ENCODE measurements at places on chromosomes 5 and 9. TPM values are rescaled to one million over a fixed set of nuclear protein-coding genes. Genes with fewer than 3 reads are reported as not detected.

DNA sequence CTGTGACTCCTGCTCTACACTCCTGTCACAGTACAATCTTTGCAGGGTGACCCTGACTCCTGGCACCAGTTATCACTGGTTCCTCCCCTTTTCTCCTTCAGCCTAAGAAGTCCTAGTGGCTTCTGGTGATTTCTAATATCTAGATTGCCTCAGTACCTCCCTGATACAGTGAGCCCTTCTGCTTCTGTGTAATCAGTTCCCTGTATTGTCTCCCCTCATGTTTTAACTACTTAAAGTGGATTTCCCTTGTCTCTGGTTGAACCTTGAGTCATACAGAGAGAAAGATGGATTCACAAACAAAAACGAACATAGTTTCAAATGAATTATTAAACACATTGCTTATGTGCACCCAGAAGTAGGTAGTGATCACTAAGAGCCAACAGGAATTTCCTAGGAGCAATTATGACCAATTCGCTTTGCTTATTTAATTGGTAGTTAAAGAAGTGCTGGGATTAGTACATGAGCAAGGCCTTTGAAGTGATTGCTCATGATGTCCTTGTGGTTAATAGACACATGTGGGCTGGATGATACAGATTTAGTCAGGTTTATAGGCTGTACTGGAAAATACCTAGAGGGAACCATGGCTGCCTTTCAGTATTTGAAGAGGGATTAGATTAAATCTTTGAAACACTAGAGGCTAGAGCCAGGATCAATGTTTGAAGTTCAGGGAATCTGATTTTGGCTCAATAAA lies 145.8 kb upstream of the MEF2C start:
- H3K4me3 ChIP-seq = no peak overlapping the region
- no peak for DNase-seq
- H3K27me3 ChIP-seq = no peaks in the 10 kb centered on the region
- no peaks in the 10 kb centered on the region for H3K36me3 ChIP-seq

DNA sequence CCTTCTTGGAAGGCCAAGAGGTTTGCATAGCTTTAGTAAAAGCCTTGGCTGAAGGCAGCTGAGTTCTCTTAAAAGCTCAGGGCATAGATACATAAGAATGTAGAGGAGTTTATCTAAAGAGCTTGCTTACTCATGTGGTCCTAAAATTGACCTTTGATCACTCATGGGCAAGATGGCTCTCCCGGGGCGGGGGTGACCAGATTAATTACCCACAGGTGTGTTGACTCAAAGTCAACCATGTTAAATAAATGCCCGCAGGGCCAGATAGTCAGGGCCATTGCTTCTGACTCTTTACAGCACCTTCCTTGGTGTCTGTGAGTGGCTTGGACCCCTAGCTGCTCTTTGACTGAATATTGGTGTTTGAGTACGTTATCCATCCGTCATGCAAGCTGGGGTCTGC lies 33.1 kb upstream of the GHR start:
- H3K27me3 ChIP-seq = no peaks in the 10 kb centered on the region
- H3K4me1 ChIP-seq = no peaks in the 10 kb centered on the region
- H3K27ac ChIP-seq = no peak overlapping the region
- DNase-seq = no peak
- no peak overlapping the region for H3K4me3 ChIP-seq

ARSI gene
- total RNA-seq = not detected

COX7C gene
- 639 TPM for total RNA-seq

FAM169A gene
- total RNA-seq = 1.7 TPM

GRCh38 chr9:136409557-136410455 lies 608 bp downstream of the ENTR1 start:
- peak overlapping the region; percentile 89 for H3K27ac ChIP-seq
- DNase-seq = no peak
- peaks cover 22% of the 10 kb centered on the region for H3K4me1 ChIP-seq
- no peaks in the 10 kb centered on the region for H3K27me3 ChIP-seq

KIF20A gene
- total RNA-seq = 9.1 TPM

GRCh38 chr5:115601701-115602590 lies at the start of gene TICAM2:
Gene TICAM2, minus strand, starts transcription at chr5:115602479. Its CDS starts 21,223 bp downstream, at chr5:115581256.
- no peaks in the 10 kb centered on the region for H3K4me1 ChIP-seq
- H3K27me3 ChIP-seq = no peaks in the 10 kb centered on the region
- H3K27ac ChIP-seq = peak within 1 kb of the TSS; percentile 94
- peak; percentile 85 for DNase-seq
- peak within 1 kb of the TSS; percentile 92 for H3K4me3 ChIP-seq

CDC25C gene
- 0.88 TPM for total RNA-seq

HRH2 gene
- total RNA-seq = 3.2 TPM

KCNIP1 gene
- total RNA-seq = not detected

CD180 gene
- 0.18 TPM for total RNA-seq

GRCh38 chr5:159324986-159325385 lies 5.3 kb downstream of the IL12B start:
- H3K4me1 ChIP-seq = no peaks in the 10 kb centered on the region
- no peak for DNase-seq
- no peaks in the 10 kb centered on the region for H3K36me3 ChIP-seq
- no peak overlapping the region for H3K27ac ChIP-seq
- no peak overlapping the region for H3K4me3 ChIP-seq
- no peaks in the 10 kb centered on the region for H3K27me3 ChIP-seq

LHX2 gene
- not detected for total RNA-seq

DNA sequence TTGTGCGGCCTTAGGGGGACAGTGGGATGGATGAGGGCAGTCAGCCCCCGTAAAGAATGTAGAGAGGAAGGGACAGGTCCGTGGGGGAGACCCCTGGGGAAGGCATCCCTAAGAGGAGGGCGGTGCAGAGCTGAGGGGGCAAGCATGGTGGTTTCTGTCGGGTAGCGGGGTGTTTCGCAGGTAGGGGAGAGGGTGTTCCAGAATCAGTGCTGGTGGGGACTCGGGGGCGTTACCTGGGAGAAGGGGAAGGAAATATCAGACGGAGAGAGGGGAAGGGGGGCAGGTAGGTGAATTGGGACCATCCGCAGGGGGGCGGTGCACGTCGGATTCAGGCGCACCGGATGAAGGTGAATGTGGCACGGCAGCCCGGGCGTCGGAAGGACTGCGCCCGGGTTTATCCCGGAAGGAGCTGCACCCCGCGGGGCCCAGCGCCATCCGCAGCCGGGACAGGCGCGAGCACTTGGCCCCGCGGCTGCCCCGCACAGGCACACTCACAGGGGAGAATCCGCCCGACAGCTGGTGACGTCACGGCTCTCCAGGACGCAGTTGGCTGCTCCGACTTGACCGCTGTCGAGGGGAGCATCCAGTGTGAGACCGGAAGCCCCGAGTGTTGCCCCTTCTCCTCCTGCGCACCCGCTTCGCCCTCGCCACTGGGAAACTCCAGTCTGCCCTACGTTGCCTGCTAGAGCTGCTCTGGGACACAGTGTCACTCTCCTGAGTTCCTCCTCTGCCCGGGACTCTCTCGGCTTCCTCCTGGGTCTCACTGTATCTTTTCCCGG lies 1.3 kb downstream of the CD72 start:
- H3K27me3 ChIP-seq = no peaks in the 10 kb centered on the region
- DNase-seq = peak; percentile 74
- H3K27ac ChIP-seq = peak overlapping the region; percentile 2
- peaks cover 17% of the 10 kb centered on the region for H3K4me1 ChIP-seq
- peak overlapping the region; percentile 66 for H3K4me3 ChIP-seq

FAM221B gene
- total RNA-seq = not detected

DNA sequence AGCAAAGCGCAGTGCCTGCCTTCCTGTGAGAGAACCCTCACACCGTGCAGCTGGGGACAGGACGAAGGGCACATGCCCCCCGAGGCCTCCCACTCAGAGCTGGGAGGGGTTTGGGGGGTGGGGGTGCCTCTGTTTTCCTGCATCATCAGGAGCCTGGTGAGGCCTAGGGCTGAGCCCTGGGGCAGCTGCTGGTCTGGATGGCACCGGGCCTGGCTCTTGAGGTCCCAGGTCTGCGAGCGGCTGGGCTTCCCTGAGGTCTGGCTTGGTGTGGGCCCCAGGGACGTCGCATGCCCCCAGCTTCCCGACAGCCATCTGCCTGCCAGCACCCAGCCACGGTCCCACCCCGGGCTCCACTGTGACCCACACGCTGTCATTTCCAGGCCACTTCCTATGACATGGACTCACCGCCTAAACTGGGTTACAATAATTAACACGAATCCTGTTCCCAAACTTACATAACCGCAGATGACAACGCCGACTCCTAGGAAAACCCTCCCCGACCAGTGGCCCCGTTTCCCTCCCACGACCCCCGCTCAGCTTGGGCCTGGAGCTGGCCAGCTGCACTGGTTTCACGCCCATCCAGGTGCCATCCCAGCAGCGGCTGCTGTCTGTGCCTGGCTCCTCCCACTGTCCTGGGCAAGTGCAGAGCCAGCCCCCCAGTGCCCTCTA lies 8.7 kb downstream of the NACC2 start:
- no peak overlapping the region for H3K27ac ChIP-seq
- H3K27me3 ChIP-seq = no peaks in the 10 kb centered on the region
- H3K36me3 ChIP-seq = no peaks in the 10 kb centered on the region
- no peak for DNase-seq

DNA sequence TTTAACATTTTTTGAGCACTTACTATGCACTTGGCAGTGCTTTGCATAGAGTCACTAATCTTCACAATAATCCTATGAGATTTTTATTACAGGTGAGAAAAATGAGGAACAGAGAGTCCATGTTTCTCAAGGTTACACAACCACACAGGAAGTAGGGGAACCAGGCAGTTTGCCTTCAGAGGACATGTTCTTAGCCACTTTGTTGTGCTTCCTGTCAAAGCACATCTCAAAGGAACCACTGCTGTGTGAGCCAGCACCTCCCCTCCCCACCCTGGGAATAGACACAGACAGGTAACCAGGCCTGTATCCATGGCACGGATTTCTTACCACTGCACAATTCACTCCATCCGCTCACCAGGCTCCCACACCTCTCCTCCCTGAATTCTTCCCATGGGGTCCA lies 6.3 kb upstream of the DNAJB5 start:
- DNase-seq = no peak
- peaks cover 9% of the 10 kb centered on the region for H3K4me1 ChIP-seq
- H3K27me3 ChIP-seq = no peaks in the 10 kb centered on the region
- no peak overlapping the region for H3K27ac ChIP-seq

SPDL1 gene
- total RNA-seq = 6.0 TPM

GLRX gene
- total RNA-seq = 311 TPM

DNA sequence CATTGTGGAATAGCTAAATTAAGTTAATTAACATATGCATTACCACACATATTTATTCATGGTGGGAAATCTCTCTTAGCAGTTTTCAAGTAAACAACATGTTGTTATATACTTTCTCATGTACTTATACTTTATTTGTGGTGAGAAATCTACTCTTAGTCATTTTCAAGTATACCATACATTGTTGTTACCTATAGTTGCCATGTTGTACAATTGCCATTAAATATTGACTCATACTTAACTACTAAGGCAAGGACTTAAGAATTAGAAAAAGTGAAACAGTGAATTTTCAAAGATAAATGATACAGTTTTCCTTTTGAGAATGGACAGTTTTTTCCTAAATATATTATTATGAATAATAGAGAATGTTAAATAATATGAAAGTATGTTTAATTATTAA lies 27.7 kb downstream of the UGCG start:
- no peaks in the 10 kb centered on the region for H3K36me3 ChIP-seq
- H3K27me3 ChIP-seq = no peaks in the 10 kb centered on the region
- no peak overlapping the region for H3K27ac ChIP-seq
- DNase-seq = no peak
- H3K4me1 ChIP-seq = peaks cover 3% of the 10 kb centered on the region
- H3K4me3 ChIP-seq = no peak overlapping the region

DNA sequence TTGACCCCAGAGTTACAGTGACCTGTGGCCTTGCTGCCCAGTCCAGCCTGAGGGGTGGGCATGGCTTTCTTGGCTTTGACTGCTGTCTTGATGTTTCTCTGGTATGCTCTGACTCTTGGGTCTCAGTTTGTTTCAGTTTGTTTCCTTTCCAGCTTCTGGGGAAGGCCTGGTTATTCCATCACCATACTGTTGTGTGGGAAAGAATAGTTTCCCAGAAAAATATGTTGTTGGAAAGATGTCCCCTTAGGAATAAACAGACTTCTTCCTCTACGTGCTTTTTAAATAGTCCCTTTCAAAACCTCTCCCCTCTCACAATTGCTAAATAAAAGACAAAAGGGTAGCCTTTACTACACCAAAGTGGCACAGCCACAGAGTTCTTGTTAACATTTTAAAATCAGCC lies 49.5 kb downstream of the EGFLAM start:
- no peaks in the 10 kb centered on the region for H3K36me3 ChIP-seq
- no peaks in the 10 kb centered on the region for H3K27me3 ChIP-seq
- no peak for DNase-seq
- H3K4me1 ChIP-seq = no peaks in the 10 kb centered on the region
- H3K4me3 ChIP-seq = no peak overlapping the region

DNA sequence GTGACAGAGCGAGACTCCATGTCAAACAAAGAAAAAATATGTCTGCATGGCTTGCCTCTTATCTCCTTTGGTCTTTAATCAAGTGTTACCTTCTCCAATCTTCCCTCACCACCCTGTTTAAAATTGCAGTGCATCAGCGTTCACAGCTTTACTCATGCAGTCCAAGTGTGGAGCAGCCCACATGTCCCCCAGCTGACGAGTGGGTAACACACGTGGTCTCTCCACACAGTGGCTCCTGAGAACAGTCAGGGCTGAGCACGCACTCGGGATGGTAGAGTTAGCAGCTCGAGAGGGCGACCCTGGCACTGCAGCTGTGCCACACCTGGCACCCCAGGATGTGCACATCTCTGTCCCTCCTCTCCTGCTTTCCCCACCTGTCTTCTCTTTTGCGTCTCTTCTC lies 25.9 kb upstream of the CFAP157 start:
- no peak overlapping the region for H3K4me3 ChIP-seq
- no peak overlapping the region for H3K27ac ChIP-seq
- H3K27me3 ChIP-seq = no peaks in the 10 kb centered on the region
- H3K4me1 ChIP-seq = no peaks in the 10 kb centered on the region

TMEM250 gene
- total RNA-seq = 75.0 TPM

DNA sequence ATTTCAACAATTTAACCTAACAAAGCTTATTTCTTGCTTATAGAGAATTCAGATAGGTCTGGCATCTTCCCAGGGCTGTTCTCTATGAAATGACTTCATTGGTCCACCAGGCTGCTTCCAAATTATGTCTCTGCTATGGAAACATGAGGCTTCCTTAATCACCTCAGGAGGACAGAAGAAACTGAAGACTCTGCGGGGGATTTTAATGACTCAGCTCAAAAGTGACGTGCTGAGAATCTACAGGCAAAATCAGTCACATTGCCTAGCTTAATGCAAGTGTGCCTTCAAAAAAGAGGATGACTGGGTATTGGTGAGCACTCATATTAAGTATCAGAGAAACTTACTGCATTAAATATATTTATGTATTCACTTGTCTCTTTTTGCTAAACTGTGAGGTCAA lies 315.5 kb upstream of the RGMB start:
- no peak overlapping the region for H3K27ac ChIP-seq
- H3K27me3 ChIP-seq = no peaks in the 10 kb centered on the region
- no peaks in the 10 kb centered on the region for H3K36me3 ChIP-seq
- H3K4me1 ChIP-seq = no peaks in the 10 kb centered on the region

GRCh38 chr5:180271221-180271620 lies 20.7 kb downstream of the MAPK9 start:
- no peaks in the 10 kb centered on the region for H3K27me3 ChIP-seq
- H3K4me3 ChIP-seq = no peak overlapping the region
- no peak for DNase-seq
- no peak overlapping the region for H3K27ac ChIP-seq
- peaks cover 54% of the 10 kb centered on the region for H3K36me3 ChIP-seq
- no peaks in the 10 kb centered on the region for H3K4me1 ChIP-seq

SH3RF2 gene
- 39.6 TPM for total RNA-seq
